Lung (tissue), 17 donors: ENCODE measurements at places on chromosomes 1 and 21. TPM values are rescaled to one million over a fixed set of nuclear protein-coding genes. Genes with fewer than 3 reads are reported as not detected.

- peak overlapping the region; percentile 79 for H3K4me3 ChIP-seq
- H3K36me3 ChIP-seq = no peaks in the 10 kb centered on the region
- H3K4me1 ChIP-seq = peaks cover 15% of the 10 kb centered on the region
- DNase-seq = peak; percentile 75
- no peaks in the 10 kb centered on the region for H3K27me3 ChIP-seq
These were observed 837 bp downstream of the SLC16A1 start for GRCh38 chr1:112954945-112955772.

DNA sequence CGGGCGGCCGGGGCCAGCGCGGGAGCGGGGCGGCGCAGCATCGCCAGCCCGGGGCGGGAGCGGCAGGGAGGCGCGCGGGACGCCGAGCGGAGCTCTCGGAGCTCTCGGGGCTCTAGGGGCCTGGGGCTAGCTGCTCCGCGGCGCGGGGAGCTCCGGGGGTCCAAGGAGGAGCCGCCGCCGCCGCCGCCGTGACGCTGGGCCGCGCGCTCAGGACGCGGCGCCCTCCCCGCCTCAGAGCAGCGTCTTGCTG lies 147 bp downstream of the CLSTN1 start:
- DNase-seq = no peak
- H3K36me3 ChIP-seq = no peaks in the 10 kb centered on the region
- H3K4me1 ChIP-seq = peaks cover 34% of the 10 kb centered on the region
- no peaks in the 10 kb centered on the region for H3K27me3 ChIP-seq

GRCh38 chr21:36097427-36098181 lies 27.8 kb downstream of the CBR1 start:
- no peak overlapping the region for H3K4me3 ChIP-seq
- DNase-seq = no peak
- H3K27ac ChIP-seq = no peak overlapping the region
- H3K27me3 ChIP-seq = no peaks in the 10 kb centered on the region

GRCh38 chr1:33363470-33363861 lies 42.6 kb upstream of the A3GALT2 start:
- no peak for DNase-seq
- peaks cover 33% of the 10 kb centered on the region for H3K4me1 ChIP-seq
- H3K36me3 ChIP-seq = no peaks in the 10 kb centered on the region
- H3K27ac ChIP-seq = no peak overlapping the region
- no peak overlapping the region for H3K4me3 ChIP-seq

Gene MAP3K21
- total RNA-seq = 7.7 TPM

DNA sequence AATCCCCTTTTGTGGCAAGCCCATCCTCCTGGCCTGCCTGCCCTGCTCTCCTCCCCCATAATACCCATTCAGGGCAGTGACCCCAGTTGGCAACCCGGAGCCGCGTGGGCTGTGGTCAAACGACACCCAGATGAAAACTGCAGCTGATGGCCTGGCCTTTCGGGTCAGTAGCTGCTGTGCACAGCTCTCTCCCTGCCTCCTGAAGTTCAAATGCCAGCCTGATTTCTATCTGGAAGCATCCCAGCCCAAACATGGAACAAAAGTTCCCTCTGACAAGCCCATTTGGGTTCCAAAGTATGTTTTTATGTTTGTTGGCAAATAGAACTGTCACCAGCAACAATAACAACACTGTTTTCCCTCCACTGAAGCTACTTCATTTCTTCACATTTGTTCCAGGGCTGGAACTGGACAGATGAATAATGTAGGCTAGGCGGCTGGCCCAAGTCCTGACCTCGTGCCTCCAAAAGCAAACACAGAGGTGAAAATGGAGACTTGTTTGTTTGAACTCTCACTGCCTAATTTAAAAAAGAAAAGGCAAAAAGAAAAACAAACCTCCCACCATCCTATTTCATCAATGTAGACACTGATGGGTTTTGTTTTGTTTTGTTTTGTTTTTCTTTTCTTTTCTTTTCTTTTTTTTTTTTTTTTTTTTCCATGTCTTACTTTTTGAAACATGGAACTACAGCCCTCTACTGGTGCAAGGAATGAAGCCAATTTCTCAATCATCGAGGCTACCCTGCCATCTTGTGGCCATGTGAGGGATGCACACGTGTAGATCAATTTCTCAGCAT lies 179.0 kb downstream of the ADSS2 start:
- H3K4me1 ChIP-seq = no peaks in the 10 kb centered on the region
- peak; percentile 92 for DNase-seq
- no peaks in the 10 kb centered on the region for H3K36me3 ChIP-seq
